ENCODE measurements at places on chromosomes 3 and 15. TPM values are rescaled to one million over a fixed set of nuclear protein-coding genes. Genes with fewer than 3 reads are reported as not detected.

DNA sequence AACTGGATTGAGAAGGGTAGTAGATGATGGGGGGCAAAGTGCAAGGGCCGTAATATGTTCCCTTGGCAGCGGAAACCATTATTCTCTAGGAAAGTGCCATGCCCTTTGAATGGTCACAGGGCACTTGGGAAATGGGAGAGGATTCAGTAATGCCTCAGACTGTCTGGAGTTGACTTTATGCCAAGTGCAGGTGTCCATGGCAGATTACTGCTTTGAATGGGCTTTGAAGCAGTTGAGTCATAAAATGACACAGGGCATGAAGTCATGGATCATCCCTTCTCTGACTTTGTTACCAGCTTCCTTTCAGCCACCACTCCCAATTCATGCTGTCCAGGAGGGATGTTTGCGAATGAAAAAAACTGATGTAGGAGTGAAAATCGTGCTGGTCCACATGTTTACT lies 20.1 kb downstream of the AADACL2 start:
- peak; percentile 55 for DNase-seq

- DNase-seq, result no peak
Observed at GRCh38 chr15:66965201-66965900, 100.1 kb upstream of the SMAD3 start.

DNA sequence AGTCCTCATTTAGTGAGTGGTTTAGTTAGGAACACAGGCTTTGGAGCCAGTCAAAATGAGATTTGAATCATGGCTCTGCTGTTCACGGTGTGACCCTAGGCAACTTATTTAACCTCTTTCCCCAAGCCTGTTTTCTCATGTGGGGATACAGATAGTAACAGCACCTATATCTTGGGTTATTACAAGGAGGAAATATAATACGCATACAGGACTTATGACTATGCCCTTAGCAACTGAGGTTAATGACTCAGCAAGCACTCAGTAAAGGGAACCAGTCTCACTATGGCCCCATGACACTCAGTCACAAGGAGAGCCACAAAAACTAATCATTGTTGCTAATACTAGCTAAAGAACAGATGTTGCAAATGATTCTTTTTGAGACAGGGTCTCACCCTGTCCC lies 45.9 kb downstream of the SUMF1 start:
- DNase-seq, result peak; percentile 82

DNA sequence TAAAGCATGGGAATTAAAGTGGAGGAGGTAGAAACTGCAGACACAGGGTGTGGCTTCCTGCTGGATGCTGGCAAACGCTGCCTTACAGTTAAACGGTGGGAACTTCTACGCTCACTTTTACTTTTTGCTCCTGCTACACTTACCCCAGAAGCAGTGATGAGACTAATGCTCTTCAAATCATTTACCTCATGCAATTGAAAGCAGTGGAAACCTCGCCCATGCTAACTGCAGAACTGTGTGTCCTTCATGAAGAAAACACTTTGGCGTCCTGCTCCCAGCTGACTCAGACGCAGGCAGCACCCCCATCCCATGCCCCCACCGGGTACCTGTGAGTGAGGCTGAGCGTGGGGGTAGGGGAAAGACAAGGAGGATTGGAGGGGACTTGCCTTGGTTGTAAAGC lies 31.8 kb downstream of the UPK1B start:
- DNase-seq, result no peak

DNA sequence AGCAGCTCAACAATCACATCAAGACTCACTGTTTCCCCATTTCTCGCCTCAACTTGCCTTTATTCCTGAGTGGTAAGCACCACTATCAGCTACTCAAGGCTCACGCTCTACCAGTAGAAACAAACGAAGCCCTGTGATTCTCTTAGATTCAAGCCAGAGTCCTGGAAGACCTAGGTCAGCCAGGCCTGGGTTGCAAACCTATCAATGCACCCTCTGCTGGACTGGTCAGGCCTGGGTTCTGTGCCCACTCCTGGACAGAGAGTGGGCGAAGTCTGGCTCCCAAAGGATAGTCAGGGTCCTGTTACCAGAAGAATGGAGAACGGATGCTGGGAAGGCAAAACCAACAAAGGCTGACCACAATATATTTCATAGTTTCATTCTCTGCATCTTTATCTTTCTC lies 308.4 kb downstream of the SHQ1 start:
- DNase-seq, result no peak

DNA sequence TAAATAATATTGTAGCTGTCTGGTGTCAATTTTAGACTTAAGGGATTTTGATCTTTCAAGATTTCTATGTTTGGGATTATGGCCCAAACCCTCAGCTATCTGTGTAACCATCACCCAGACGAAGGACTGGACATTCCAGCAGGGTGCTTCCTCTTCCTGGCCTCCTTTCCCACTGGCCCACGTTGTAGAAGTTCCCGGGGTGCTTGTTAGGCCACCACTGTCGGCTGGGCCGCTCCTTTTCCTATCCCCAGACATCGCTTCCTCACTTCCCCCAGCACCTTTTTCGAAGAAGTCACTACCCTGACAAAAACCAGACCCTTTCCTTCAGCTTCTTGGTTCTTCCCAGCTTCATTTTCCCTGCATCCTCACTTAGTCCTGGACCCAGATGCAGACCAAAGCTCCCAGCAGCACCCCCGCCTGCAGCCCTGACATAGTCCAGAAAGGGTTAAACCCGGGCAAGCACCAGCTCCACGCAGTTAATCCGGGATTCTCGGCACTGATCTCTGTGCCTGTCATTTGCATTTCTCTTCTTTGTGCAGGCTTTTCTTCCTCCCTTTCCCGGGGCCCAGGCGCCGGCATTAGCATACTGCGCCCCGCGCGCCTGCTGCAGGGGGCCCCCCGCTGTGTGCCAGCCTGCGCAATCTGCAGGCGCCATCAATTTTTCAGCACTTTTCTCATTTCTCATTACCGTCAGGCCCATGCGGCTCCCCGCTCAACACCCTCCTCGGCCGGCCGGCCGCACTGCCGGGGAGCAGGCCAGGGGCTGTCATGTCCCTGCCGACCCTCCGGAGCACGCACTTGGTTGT lies 90.6 kb downstream of the ZNF621 start:
- DNase-seq, result no peak

GRCh38 chr3:18228060-18228459 lies 197.1 kb downstream of the SATB1 start:
- DNase-seq, result no peak

GRCh38 chr15:43776101-43776717 lies 557 bp downstream of the ELL3 start:
- DNase-seq, result no peak

DNA sequence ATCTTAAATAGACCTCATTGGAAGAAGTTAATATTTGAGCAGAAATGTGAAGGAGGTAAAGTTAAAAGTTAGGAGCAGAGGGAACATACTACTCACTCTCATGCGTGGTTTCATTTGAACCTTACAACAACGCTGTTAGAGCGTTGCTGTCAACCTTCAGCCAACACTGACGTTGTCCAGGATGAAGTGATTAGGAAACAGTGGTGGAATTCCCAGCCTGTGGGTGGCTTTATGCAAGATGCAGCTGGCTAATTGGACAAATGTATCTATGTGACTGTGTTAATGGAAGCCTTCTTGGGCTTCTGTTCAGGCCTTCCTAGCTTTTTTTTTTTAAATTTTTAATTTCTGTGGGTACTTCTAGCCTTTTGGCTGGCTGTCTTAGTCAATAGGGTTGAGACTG lies 40.5 kb downstream of the PTPRG start:
- DNase-seq, result no peak

- no peak for DNase-seq
Observed at GRCh38 chr3:96631050-96631449, 183.3 kb upstream of the EPHA6 start.

DNA sequence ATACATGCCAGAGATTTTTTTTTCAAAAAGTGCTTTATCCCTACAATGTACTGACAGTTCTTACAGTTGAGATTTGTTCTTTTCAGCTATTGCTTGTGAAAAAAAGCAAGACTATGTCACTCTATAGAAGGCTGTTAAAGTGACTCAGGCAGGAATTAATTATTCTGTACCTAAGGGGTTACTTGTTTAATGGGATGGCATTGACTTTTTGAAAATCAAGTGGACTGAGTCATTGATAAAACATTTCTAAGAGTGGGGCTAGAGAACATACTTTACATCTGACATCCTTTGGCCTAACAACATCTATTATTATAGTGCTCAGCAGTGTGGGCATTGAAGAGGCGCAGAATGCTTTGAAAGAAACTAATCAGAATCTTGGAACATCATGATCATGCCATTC lies 34.3 kb downstream of the INTS14 start:
- peak; percentile 74 for DNase-seq

- DNase-seq, result peak; percentile 69
Observed at GRCh38 chr15:73683777-73684580, at the start of gene CD276. CD276 (plus strand) TSS chr15:73684383; CDS start chr15:73699640, 15,257 bp downstream.

DNA sequence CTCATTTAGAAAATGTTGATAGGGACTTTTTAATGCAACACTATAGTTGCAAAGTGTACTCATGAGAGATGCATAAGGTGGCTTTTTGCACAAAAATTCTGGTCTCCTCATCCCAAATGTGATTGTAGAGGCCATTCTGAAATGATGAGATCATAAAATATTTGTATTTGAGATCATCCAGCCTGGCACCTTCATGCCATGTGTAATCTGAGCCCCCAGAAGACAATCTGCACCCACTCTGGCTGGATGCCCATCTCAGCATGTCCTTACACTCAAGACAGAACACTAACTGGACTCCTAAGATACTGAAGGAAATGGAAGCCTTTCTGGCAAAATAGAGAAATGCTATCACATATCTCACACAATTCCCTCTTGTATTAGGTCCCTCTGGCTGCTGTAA lies 49.2 kb downstream of the SLC7A14 start:
- DNase-seq, result no peak

Gene ASB14
- not detected for total RNA-seq

Gene RAB6B
- total RNA-seq, result 0.33 TPM

Gene ZNF774
- total RNA-seq, result 1.8 TPM
